Stimulated activated CD8-positive, alpha-beta memory T cell treated with anti-CD3 and anti-CD28 coated beads, Interleukin-15, amount 100 ng/mL, for 4 hours (primary cell): ENCODE measurements at places on chromosomes 1 and 21.

DNA sequence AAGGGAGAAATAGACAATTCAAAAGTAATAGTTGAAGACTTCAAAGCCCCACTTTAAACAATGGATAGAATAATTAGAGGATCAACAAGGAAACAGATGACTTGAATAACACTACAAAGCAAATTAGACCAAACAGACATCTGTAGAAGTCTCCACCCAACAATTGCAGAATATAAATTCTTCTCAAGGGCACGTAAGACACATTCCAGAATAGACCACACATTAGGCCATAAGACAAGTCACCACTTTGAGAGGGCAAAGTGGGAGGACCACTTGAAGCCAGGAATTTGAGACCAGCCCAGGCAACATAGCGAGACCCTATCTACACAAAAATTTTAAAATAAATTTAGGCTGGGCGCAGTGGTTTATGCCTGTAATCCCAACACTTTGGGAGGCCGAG lies 20.5 kb upstream of the RNF186 start:
- DNase-seq = no peak

DNA sequence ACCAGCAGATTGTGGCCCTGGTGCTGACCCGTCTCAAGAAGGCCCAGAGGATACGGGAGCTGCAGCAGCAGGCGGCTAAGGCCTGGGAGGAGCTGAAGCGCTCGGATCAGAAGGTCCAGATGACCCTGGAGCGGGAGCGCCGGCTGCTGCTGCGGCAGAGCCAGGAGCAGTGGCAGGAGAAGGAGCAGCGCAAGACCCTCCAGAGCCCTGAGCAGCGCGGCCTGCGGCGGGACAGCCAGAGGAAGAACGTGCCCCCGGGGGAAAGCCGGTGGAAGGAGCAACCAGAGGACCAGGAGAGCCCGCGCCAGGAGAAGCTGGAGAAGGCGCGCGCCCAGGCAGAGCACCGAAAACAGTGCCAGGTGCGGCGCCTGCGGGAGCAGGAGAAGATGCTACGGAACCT lies 1.0 kb downstream of the CCDC185 start:
- no peak for DNase-seq

GRCh38 chr1:109208394-109208793 lies 5.3 kb upstream of the SARS1 start:
- DNase-seq = no peak

DNA sequence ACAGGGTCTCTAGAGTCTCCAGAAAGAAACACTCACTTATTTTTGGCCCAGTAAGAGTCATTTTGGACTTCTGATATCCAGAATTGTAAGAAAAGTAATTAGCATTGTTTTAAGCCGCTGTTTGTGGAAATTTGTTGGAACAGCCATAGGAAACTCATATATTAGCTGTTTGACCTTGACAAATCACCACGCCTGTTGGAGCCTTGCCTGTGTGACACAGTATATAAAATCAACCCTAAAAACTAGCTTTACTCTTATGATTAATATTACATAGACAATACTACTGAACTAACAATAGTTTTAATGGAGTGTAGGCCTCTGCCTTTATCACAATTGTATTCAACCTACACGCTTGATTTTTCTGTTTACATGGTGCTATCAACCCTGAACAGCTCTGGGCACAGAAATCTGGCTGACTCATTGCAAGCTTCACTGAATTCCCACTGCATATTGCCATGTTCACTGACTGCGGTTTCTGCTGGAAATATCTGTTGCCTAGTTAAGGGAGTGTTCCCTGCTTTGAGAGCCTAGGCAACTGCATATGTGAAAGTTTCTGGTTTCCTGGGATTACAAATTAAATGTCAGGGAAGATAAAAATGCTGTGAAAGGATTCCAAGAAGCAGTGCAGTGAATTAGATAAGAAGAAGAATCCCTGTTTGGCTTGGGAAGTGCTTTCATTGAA lies 419.5 kb upstream of the DEPDC1 start:
- no peak for DNase-seq

GRCh38 chr1:164914208-164914607 lies 355.2 kb downstream of the PBX1 start:
- no peak for DNase-seq

DNA sequence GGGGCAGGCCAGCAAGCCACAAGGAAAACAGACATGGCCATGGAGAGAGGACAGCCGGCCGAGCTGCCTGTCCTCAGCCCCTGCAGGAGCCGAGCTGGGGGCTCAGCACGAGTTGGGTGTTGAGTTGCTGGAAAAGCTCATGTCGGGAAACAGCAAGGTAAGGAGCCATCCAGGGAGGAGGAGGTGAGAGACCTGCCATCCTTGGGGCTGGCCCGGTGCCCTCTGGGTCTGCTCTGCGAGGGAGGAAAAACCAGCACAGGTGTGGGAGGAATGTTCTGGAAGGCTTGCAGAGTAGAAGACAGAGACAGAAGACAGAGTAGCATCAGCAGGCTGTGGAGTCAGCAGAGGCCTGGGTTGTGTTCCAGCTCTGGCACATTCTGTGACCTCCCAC lies 548.8 kb downstream of the PTPRU start:
- DNase-seq = no peak

DNA sequence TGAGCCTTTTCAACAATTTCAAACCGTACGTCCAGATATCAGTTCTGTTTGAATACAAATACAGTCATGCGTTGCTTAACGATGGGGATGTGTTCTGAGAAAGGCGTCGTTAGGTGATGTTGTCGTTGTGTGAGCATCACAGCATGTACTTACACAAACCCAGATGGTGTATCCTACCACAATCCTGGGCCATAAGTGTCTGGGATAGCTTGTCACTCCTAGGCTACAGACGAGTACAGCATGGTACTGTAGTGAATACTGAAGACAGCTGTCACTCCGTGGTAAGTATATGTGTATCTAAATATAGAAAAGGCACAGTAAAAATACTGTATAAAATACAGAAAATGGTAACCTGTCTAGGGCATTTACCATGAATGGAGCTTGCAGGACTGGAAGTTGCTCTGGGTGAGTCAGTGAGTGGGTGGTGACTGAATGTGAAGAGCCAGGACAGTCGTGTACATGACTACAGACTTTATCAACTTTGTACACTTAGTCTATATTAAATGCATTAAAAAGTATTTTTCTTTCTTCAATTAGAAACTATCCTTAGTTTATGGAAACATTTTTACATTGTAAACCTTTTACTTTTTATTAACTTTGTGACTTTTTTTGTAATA lies 10.5 kb upstream of the OR2W3 start:
- DNase-seq = no peak

DNA sequence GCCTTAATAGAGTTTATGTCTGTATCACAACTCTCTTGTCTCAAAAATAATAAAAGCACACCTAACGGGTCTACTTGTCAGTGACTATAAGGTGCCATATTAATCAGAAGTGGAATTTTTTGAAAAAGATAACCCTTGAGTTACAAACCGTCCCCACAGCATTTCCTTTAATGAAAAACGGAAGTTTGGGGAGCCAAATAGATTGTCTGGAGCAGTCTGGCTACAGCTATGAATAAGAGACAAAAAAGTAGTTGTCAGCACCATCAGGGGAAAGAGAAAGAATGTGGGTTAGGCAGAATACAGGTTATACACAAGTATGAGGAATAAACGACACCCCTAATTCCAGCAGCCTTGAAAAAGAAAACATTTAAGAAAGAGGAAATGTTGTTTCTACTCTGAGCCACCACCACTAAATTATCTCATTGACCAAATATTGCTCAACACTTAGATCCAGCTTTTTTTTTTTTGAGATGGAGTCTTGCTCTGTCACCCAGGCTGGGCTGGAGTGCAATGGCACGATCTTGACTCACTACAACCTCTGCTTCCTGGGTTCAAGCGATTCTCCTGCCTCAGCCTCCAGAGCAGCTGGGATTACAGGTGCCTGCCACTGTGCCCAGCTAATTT lies 29.4 kb upstream of the USP24 start:
- no peak for DNase-seq

GRCh38 chr1:76340056-76340455 lies 265.5 kb downstream of the ST6GALNAC3 start:
- DNase-seq = no peak

DNA sequence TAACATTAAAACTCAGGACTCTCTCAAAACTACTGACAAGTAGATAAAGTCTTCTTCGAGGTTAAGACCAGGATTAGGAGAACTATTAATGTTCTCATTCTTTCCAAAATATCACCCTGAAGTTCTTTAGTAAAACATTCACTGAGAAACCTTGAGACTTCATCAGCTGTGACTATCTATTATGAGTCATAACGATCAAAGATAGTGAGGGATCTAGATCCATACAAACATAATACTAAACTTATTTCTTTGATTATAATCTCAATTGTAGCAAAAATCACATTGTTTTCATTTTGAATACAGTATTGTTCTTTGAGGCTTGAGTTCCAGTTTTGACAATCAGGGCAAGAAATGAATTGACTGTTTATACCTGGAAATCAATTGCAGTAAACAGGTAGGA lies 11.1 kb downstream of the PYHIN1 start:
- no peak for DNase-seq

- no peak for DNase-seq
Observed at GRCh38 chr1:15621975-15622374, 4.7 kb downstream of the DDI2 start.
